ENCODE measurements at places on chromosomes 7 and 10. TPM values are rescaled to one million over a fixed set of nuclear protein-coding genes. Genes with fewer than 3 reads are reported as not detected.

The PNPLA8 gene
- 14.6 TPM for total RNA-seq

The PARD3 gene
- 149 TPM for total RNA-seq

The PRSS1 gene
- not detected for total RNA-seq

The HOXA6 gene
- 6.9 TPM for total RNA-seq

- no peaks in the 10 kb centered on the region for H3K27me3 ChIP-seq
- peaks cover 15% of the 10 kb centered on the region for H3K36me3 ChIP-seq
- no peak overlapping the region for H3K4me3 ChIP-seq
- H3K4me1 ChIP-seq: no peaks in the 10 kb centered on the region
- no peak overlapping the region for H3K27ac ChIP-seq
These were observed 118.3 kb downstream of the PPP1R17 start for GRCh38 chr7:31805209-31805818.

The TIMM23B gene
- total RNA-seq: 48.6 TPM

DNA sequence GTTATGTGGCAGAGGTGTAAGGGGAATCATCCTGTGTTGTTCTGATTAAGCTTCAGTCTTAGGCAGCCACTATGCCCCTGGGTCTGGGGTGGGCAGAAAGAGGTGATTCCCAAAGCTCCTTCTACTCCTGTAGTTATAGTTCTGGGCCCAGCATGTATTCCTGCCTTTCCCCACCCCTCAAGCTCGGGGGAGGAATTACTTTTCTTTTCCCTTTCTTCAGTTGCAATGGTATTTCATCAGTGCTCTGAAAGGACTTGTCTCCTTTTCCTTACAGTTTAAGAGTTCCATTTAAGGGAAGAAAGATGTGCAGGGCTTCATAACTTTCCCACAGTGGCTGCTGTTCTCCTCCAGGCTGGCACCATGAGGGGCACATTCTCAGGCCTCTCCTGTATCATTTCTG lies 94.2 kb downstream of the MTPAP start:
- no peak for DNase-seq
- no peaks in the 10 kb centered on the region for H3K36me3 ChIP-seq
- H3K4me3 ChIP-seq: no peak overlapping the region
- H3K4me1 ChIP-seq: no peaks in the 10 kb centered on the region
- H3K27ac ChIP-seq: no peak overlapping the region

The SPDYE6 gene
- total RNA-seq: not detected

GRCh38 chr7:100825215-100825671 lies 2.1 kb downstream of the EPHB4 start:
- peaks cover 20% of the 10 kb centered on the region for H3K36me3 ChIP-seq
- no peaks in the 10 kb centered on the region for H3K27me3 ChIP-seq
- DNase-seq: peak; percentile 58

The MOGAT3 gene
- total RNA-seq: not detected

GRCh38 chr10:96548589-96548988 lies 34.9 kb upstream of the TLL2 start:
- no peaks in the 10 kb centered on the region for H3K4me1 ChIP-seq
- no peak overlapping the region for H3K4me3 ChIP-seq
- H3K27me3 ChIP-seq: no peaks in the 10 kb centered on the region
- DNase-seq: no peak
- peaks cover 13% of the 10 kb centered on the region for H3K36me3 ChIP-seq

DNA sequence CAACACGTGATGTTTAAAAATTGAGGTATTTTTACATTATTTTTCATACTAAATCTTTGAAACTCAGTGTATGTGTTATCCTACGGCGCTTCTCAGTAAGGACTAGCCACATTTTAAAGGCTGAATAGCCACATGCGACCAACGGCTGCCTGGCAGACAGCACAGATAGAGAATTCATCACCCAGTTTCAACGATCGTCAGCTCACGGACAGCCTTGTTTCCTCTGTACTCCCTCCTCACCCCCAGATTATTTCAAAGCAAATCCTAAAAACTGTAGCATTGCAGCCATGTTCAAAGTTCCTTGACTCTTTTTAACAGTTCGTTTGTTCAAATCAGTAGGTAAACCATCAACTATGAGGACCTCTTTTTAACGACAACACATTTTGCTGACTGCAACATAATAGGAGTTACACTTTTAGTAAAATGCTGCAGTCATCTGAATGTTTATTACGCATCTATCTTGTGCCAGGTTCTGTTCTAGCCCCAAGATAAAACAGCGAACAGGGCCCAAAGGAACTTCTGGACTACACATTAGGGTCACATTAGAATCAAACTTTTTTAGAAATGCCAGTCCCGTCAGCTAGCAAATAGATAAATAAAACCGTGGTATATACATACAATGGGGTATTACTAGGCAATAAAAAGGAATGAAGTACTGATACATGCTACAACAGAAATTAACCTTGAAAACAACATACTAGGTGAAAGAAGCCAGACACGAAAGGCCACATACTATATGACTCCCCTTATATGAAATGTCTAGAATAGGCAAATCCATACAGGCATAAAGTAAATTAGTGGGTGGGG lies 5.7 kb downstream of the OSBPL3 start:
- peaks cover 45% of the 10 kb centered on the region for H3K4me1 ChIP-seq
- H3K4me3 ChIP-seq: no peak overlapping the region
- no peak overlapping the region for H3K27ac ChIP-seq
- DNase-seq: no peak

DNA sequence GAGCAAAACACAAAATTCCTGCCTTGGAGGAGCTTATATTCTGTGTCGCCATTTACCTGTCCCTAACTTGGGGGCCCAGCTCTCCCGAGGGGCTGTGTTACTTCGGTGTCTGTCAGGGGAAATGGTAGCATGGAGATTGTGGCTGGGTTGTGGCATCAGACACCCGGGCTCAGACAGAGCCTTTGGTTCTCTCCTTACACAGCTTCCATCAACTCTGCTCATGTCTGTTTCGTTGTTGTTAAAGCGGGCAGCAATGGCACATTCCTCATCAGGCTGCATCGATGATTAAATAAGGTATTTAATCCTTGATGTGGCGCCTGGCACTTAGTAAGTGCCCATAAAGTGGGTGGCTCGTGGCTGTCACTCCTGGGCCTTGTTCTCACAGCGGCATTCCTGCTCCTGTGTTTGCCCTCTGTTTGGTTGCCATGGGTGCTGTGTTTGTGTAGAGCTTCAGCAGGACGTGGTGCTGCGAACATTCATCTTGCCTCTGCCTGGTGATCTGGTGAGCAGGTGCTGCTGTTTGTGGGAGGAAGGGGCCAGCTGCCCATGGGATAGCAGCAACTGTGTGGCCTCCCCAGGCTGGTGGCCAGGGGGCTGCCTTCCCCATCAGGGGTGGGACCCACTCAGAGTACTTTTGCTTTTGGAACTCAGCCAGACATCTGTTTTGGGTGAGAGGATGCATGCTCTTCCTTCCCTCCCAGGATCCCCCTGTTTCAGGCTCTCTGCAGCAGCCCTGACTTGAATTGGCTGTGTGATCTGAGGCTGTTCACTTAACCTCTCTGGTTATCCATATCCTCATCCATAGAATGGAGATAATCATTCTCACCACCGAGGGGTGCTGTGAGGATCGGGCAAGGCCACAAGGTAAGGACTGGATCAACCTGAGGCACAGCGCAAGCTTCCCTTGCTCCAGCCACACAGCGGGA lies 207.2 kb upstream of the SVIL start:
- peak; percentile 37 for DNase-seq
- H3K27me3 ChIP-seq: no peaks in the 10 kb centered on the region

- no peak overlapping the region for H3K27ac ChIP-seq
- no peaks in the 10 kb centered on the region for H3K27me3 ChIP-seq
These were observed 828.8 kb upstream of the MBL2 start for GRCh38 chr10:53601260-53601875.

- no peaks in the 10 kb centered on the region for H3K36me3 ChIP-seq
- DNase-seq: no peak
- no peak overlapping the region for H3K4me3 ChIP-seq
- no peaks in the 10 kb centered on the region for H3K4me1 ChIP-seq
These were observed 17.3 kb downstream of the CYP2W1 start for GRCh38 chr7:999941-1000935.

The CCL26 gene
- 7.1 TPM for total RNA-seq

- no peaks in the 10 kb centered on the region for H3K27me3 ChIP-seq
- H3K27ac ChIP-seq: no peak overlapping the region
- no peak for DNase-seq
- H3K4me1 ChIP-seq: no peaks in the 10 kb centered on the region
- no peak overlapping the region for H3K4me3 ChIP-seq
These were observed 20.2 kb upstream of the VOPP1 start for GRCh38 chr7:55592492-55592891.

The CYP2C18 gene
- not detected for total RNA-seq

DNA sequence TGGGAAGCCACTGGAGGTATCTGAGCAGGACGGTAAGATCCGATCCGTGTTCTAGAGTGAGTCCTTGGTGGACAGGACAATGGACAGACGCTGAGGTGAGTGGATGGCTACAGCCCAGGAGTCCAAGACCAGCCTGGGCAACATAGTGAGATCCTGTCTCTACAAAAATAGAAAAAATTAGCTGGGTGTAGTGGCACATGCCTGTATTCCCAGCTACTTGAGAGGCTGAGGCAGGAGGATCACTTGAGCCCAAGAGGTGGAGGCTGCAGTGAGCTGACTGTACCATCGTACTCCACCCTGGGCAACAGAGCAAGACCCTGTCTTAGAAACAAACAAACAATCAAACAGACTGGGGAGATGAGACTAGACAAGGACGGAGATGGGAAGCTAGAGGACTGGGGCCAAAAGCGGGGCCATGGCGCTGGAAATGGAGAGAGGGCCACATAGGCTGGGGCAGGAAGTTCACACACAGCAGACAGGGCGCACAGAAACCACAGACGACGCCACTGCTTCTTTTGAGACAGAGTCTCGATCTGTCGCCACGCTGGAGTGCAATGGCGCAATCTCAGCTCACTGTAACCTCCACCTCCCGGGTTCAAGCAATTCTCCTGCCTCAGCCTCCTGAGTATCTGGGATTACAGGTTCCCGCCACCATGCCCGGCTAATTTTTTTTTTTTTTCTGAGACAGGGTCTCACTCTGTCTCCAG lies 24.7 kb downstream of the DAGLB start:
- peaks cover 15% of the 10 kb centered on the region for H3K36me3 ChIP-seq
- DNase-seq: no peak
- H3K27ac ChIP-seq: no peak overlapping the region
- H3K27me3 ChIP-seq: no peaks in the 10 kb centered on the region

The BAMBI gene
- total RNA-seq: 10.7 TPM

- no peak for DNase-seq
- peaks cover 17% of the 10 kb centered on the region for H3K27me3 ChIP-seq
- H3K27ac ChIP-seq: no peak overlapping the region
- no peaks in the 10 kb centered on the region for H3K4me1 ChIP-seq
- no peaks in the 10 kb centered on the region for H3K36me3 ChIP-seq
These were observed 34.1 kb upstream of the KNDC1 start for GRCh38 chr10:133125901-133126300.

The MEPCE gene
- 35.1 TPM for total RNA-seq

DNA sequence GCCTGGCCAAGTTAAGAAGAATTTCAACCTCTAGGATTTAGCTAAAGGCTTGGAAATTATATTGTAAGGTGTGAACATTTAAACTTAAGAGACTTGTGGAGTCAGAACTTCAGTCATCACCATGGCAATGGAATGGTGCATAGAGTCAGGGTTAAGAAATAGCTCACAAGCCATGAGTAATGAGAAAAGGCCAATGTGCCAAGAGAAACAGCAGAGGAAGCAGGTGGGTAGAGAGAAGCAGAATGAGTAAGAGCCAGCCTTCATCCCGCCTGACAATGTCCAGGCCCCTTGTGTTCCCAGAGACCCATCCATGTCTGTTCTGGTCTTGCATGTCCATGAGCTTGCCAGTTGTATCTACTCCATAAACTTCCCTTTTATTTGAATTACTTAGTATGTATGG lies 62.6 kb upstream of the TBX20 start:
- H3K36me3 ChIP-seq: no peaks in the 10 kb centered on the region
- H3K27ac ChIP-seq: no peak overlapping the region
- no peaks in the 10 kb centered on the region for H3K4me1 ChIP-seq

GRCh38 chr10:101028446-101029337 lies 2.2 kb downstream of the PDZD7 start:
- H3K4me1 ChIP-seq: peaks cover 8% of the 10 kb centered on the region
- no peaks in the 10 kb centered on the region for H3K36me3 ChIP-seq
- no peak overlapping the region for H3K4me3 ChIP-seq
- H3K27ac ChIP-seq: no peak overlapping the region
- H3K27me3 ChIP-seq: no peaks in the 10 kb centered on the region
- DNase-seq: no peak

- H3K27me3 ChIP-seq: no peaks in the 10 kb centered on the region
- no peak overlapping the region for H3K4me3 ChIP-seq
- no peak overlapping the region for H3K27ac ChIP-seq
- no peak for DNase-seq
- H3K36me3 ChIP-seq: no peaks in the 10 kb centered on the region
These were observed 240.9 kb upstream of the GRB10 start for GRCh38 chr7:51023547-51023946.

DNA sequence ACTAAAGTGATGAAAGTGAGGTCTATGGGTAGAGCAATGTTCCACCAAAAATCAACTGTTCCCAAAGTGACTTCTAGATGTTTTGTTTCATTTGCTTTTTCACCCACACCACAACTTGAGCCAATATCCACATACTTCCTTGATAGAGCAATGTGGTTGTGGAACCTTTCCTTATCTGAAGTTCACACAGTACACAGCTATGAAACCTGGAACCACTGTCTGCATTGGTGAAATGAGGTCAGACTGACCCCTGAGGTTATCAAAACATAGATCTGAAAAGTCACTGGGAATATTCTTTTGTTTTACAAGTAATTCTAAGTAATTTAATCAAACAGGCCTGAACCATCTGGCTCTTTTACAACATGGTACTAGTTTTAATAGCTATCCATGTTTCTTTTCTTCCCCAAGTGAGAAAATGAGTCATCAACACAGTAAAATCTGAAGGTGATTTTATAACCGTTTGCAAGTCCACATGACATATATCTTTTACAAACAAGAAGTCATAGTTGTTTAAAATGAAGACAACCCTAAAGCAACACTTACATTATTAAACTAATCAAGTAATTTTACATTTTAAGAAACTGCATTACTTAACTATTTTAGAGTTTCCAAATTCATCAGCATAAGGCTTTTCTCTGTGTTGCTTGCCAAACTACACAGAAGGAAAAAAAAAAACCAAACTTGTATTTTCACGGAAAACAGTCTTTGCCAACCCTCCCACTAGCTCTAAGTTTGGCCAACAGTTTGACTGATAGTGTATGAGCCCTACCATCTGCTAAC lies 80.3 kb downstream of the LRRC17 start:
- H3K27me3 ChIP-seq: no peaks in the 10 kb centered on the region
- peak; percentile 62 for DNase-seq
- no peaks in the 10 kb centered on the region for H3K36me3 ChIP-seq
- peaks cover 40% of the 10 kb centered on the region for H3K4me1 ChIP-seq
- peak overlapping the region; percentile 86 for H3K27ac ChIP-seq
- no peak overlapping the region for H3K4me3 ChIP-seq

Data from PC-3 (cell line).